MV-4-11 (cell line): ENCODE measurements at places on chromosomes 2 and 18.

GRCh38 chr2:196276421-196276820 lies 105.0 kb upstream of the STK17B start:
- no peak for DNase-seq

DNA sequence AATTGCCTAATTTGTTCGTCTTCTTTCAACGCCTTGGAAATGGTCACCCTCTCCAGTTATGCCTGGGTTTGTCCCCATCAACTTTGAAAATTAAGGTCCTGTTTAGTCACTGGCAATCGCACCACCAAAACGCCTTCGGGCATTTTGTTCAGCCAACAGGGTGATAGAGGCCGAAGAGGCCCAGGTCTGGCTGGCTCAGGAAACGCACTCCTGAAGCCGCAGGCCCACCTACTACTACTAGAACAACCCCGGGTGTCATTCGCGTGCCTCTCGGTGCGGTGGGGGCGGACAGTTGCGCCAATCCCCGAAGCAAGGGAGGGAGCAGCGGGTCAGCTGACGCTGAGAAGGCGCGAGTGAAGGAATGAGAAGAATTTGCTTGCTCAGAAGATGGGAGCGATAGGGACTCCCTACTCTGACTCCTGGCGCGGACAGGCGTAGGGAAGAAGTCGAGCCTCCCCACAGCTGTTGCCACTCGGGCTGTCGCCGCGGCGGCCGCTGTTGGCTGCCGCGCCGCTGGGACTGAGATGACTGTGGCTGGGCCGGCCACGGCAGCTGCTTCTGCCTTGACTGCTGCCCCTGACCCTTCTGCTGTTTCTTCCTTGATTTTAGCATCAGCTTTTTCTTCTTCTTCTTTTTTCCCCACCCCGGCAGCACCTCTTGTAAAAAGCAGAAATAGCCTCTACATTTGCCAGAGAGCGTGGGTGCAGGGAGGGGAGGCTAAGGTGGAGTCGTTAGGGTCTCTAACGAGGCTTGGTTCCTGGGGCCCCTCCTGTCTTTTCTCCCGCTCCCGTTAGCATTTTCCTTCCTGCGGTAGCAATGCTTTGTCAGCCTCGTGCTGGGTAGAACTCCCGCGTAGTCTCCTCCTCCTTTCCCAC lies 387.6 kb downstream of the FIGN start:
- peak; percentile 69 for DNase-seq

DNA sequence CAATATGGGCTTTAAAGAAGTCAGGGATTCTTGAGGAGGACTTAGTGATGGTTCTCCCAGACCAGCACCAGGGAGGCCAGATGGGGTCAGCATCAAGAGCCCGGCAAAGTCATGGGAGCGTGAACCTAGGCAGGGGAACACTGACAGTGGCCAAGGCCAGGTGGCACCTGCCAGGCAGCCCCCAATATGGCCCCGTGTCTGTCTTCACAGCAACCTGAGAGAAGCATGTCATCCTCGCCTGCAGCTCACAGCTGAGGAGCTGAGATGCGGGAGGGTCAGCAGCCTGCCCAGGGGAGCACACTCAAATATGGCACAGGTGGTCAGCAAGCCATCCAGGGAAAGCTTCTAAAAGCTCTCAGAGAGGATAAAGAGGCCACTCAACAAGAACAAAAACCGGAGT lies 105.7 kb upstream of the GPC1 start:
- no peak for DNase-seq

- DNase-seq, result peak; percentile 5
Observed at GRCh38 chr2:161223139-161223732, 63.0 kb downstream of the TANK start.

GRCh38 chr2:38873763-38874162 lies 2.0 kb downstream of the DHX57 start:
- DNase-seq, result no peak

DNA sequence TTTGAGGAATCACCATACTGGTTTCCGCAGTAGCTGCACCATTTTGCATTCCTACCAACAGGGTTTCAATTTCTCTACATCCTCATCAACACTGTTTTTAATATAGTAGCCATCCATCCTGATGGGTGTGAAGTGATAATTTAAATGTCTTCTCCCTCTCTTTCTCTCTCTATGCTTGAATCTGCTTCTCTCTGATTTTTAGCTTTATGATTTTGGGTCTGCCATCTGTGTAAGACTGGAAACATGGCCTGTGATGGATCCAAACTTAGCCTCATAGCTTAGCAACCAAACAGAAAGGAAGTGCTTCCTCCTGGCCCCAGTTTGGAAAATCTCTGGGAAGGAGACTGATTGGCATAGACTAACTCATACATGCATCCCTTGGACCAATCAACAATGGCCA lies 33.7 kb upstream of the OSBPL6 start:
- no peak for DNase-seq

GRCh38 chr2:219713110-219713509 lies 85.7 kb downstream of the SLC4A3 start:
- peak; percentile 61 for DNase-seq

- DNase-seq, result no peak
Observed at GRCh38 chr2:186976329-186976728, 127.4 kb upstream of the ZSWIM2 start.

DNA sequence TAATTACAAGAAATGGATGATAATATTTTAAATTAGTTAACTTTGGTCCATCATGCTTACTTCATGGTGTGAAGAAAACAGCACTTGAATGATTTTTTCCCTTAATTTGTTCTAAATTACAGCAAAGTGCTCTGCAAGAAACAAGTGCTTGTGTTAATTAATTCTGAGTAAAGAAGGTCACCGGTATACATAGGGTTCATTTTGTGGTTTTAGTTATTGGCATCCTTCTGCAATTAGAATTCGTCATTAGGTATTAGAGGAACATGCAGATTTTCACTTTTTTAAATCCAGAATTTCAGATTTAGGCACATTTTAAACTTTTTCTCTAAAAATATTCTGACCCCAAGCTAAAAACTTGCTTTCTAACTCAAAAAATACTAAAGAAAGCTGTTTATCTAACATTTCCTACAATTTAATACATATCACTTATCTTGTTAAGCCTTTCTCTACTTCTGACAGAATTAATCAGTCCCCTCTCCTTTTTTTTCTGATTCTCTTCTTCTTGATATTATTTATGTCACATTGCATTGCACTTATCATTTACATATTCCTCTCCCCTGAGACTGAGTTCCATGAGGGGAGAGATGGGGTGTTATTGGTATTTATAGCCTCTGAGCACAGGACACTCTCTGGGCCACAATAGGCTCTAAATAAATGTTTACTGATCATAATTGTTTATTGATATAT lies 129.2 kb downstream of the PLA2R1 start:
- DNase-seq, result no peak

- no peak for DNase-seq
Observed at GRCh38 chr2:218717262-218717661, 6.6 kb downstream of the TTLL4 start.

DNA sequence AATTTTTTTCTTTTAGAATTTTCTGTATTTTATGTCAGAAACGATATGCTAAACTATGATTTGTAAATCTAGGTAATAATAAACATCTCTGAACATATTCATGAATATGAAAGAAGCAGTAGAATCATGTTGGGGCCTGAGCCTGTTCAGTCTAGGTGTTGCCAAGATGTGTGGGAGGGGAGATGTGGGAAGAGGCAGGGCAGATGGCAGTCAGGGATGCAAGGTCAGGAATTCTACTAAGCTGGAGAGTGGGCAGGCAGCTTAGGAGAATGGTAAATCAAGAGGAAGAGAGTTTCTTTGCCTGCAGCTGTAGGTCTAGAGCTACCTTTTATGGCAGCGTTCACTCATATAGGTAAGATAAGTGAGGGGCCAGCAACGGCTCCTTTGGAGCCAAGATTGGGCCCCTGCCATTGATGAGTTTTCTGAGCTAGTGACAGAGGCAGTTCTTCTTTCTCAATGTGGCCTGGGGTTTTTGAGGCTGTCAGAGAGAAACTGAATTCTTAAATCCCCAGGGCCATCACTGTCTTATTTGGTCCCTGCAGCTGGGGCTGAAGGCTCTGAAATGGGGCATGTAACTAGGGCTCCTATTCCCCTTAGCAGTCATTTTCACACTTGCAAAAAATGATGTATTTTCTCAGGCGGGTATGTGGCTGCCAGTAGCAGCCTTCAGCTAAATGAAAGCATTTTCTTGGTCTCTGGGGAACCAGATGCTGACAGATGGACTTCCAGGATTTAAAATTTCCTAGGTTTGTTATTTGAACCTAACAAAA lies 232.8 kb downstream of the PIK3C3 start:
- DNase-seq, result no peak

GRCh38 chr18:79687806-79688205 lies 8.2 kb downstream of the CTDP1 start:
- peak; percentile 82 for DNase-seq

GRCh38 chr18:34838669-34839068 lies 128.6 kb downstream of the DTNA start:
- no peak for DNase-seq

DNA sequence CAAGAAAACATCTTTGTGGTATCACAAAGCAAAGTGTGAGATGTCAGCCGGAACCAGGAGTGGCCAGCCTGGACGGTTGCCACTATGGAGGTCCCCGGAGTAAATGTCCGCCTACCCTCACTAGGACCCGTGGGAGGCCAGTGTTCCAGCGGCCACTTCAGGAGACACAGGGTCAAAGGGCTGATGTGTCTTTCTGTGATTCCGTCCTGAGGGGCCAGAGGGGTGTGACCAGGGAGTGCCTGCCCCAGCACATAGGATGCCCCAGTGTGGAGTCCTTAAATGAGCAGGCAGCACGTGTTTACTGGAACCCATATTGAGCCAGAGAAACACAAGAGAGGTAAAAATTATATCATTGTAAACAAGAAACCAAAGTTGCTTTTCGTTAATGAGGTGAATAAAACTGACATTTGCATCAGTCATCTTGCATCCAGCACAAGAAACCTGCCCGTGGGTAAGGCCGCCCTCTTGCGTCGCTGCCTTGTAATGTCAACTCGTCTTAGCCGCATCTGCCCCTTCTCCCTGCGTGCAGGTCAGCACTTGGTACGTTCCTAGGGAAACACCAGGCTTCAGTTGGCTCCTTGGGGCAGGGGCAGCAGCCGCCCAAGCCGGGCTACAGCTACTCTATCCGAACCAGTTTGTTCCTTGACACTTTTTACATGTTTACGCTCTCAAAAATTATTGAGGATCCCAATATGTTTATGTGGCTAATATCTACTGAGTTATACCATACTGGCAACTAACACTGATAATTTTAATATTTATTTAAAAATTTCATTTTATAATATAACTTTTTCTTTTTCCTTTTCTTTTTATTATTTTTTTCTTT lies 46.7 kb upstream of the LAPTM4A start:
- DNase-seq, result peak; percentile 62

- no peak for DNase-seq
Observed at GRCh38 chr2:153387203-153387602, 91.4 kb downstream of the RPRM start.

GRCh38 chr18:46820863-46821262 lies 64.0 kb upstream of the ST8SIA5 start:
- DNase-seq, result no peak

GRCh38 chr2:69184224-69184623 lies 171.2 kb downstream of the ANTXR1 start:
- DNase-seq, result no peak

GRCh38 chr2:219215871-219216534 lies 2.8 kb downstream of the ABCB6 start:
- DNase-seq, result no peak

DNA sequence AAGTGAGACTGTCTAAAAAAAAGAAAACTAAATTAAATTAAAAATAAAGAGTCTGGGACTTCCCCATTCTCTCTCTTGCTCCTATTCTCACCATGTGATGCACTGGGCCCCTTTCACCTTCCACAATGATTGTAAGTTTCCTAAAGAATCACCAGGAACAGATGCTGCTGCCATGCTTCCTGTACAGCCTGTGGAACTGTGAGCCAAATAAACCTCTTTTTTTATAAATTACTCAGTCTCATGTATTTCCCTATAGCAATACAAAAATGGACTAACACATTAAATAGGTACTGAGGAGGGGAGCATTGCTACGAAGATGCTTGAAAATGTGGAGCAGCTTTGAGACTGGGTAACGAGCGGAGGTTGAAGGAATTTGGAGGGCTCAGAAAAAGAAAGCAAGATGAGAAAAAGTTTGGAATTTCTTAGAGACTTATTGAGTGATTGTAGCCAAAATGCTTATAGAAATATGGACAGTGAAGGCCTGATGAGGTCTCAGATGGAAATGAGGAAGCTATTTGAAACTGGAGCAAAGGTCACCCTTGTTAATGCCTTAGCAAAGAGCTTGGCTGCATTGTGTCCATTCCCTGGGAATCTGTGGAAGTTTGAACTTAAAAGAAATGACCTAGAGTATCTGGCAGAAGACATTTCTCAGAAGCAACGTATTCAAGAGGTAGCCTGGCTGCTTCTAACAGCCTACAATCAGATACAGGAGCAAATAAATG lies 128.7 kb downstream of the EIPR1 start:
- no peak for DNase-seq

GRCh38 chr2:219422952-219423534 lies 4.9 kb downstream of the DES start:
- no peak for DNase-seq

DNA sequence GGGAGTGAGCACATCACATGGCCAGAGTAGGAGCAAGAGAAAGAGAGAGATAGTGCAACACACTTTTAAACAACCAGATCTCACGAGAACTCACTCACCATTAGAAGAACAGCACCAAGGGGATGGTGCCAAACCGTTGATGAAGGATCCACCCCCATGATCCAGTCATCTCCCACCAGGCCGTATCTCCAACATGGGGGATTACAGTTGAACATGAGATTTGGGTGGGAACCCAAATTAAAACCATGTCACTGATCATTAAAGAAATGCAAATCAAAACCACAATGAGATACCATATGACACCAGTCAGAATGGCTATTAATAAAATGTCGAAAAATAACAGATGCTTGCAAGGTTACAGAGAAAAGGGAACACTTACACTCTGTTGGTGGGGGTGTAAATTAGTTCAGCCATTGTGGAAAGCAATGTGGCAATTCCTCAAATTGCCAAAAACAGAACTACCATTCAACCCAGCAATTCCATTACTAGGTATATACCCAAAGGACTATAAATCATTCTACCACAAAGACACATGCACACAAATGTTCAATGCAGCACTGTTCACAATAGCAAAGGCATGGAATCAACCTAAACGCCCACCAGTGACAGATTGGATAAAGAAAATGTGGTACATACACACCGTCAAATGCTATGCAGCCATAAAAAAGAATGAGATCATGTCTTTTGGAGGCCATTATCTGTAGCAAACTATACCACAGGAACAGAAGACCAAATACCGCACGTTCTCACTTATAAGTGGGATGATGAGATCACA lies 137.1 kb downstream of the COL6A3 start:
- peak; percentile 51 for DNase-seq

- DNase-seq, result peak; percentile 64
Observed at GRCh38 chr2:169106563-169107545, 37.5 kb downstream of the DHRS9 start.

GRCh38 chr18:75739682-75740081 lies 312.2 kb upstream of the SMIM21 start:
- DNase-seq, result no peak

GRCh38 chr18:50729986-50730385 lies 89.8 kb downstream of the MRO start:
- DNase-seq, result no peak

GRCh38 chr18:53795610-53796009 lies 428.9 kb downstream of the MBD2 start:
- DNase-seq, result no peak

- no peak for DNase-seq
Observed at GRCh38 chr2:196849895-196850294, 40.7 kb upstream of the C2orf66 start.
